NCI-H1694 treated with DMSO at 0.1 percent for 48 hours (cell line): ENCODE measurements at places on chromosomes 6 and 20.

DNA sequence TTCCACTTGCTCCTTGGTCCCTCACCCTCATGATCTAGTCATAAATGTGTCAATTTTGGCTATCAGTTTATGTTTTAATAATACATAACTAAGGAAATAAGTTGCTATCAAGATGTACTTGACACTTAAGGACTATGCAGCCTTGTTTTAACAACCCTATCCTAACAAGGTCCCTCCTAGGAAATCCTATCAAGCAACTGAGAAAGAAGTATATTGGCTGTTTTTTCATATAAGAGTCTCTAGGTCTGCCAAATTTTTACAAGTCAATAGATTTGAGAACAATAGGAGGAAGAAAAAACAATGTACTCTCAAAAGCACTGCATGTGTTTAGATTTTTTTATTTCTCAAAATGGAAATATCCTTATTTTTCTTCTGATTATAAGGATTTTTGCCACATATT is 14.7 kb downstream of the FILIP1 start:
- no peak for DNase-seq

GRCh38 chr6:63940056-63940455 is 304.5 kb downstream of the PHF3 start:
- no peak for DNase-seq

DNA sequence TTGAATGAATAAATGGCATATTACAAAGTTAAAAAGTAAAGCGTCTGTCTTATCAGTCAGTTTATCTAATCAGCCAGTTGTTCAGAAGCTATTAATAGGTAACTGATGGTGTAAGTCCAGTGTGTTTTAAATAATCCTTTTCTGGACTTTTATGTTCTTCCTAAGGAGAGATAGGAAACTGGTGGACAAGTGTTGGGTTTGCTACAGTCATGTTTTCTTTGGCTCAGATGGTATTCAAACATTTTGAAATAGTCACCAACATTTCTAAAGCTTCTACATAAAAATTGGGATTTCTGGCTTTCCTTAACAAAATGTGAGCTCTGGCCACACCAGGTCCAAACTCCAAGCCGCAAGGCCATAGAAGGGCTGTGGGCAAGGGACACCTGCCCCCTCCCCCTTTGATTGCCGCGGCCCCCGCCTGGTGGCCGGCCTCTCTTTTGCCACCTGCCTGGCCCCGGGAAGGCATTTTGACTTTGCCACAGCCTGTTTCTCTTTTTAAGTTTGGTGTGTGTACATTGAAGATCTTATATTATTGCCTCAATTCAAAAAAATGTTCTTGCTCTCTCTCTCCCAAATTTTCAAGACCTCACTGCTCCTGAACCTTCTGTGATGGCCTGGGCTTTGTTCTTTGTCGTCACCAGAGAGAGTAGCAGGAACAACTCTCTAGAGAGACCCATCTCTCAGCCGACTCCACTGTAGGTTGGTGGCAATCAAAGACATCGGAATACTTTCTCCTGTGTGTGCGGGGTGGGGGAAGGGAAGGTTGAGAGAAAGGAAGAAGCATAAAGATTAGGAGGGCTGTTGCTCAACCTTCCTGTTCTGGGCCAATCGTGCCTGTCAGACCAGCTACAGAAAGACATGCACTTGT is 84.0 kb upstream of the ZNF217 start:
- no peak for DNase-seq

DNA sequence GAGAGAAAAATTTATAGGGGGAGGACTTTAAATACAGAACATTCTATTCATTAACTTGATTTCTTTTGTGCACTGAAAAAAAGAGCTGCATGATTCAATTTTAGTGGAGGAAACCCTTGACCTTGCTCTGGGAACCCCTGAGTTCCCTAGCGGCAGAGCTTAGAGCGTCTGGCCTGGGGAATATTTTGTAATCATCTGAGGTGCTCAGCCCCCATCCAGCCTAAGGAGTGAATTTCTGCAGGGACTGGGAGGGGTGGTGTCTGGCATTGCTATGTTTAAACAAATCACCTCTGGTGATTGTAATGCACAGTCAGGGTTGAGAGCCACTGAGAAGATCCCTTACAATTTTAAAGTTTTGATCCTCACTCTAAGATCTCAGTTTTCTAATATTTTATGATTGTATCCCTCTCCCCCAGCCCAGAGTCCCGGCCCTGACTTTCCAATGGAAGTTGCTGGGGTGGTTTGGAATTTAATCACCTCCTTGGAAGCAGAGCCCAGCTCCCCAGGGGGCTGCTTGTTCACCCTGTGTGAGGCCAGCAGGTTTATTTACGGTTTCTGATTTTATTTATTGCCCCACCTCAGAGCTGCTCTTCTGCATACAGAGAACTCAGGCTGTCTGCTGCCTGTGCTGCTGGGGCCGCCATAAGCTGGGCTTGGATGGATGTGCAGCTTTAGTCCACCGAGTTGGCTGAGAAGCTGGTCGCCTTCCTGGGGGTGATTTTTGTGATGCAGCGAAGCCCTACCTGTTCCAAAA is 263.1 kb downstream of the LRFN2 start:
- DNase-seq = no peak

DNA sequence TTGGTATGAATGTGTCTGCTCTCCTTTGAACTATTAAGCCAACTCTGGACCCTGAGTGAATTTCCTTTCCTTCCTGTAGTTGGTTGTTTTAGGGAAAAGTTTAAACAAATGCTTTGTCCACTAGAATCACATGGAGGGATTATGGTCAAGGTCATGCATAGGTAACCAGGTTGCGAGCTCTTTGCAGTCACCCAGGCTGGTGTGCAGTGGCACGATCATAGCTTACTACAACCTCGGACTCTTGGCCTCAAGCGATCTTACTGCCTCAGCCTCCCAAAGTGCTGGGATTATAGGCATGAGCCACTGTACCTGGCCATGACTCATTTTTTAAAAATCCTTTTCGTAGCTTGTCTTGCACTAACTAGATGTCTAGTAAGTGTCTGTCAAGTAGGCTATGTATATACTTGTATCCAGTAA is 88.0 kb upstream of the SOX4 start:
- DNase-seq = no peak

GRCh38 chr6:131368198-131368911 is 204.7 kb upstream of the ARG1 start:
- DNase-seq = no peak

GRCh38 chr20:22339946-22340345 is 244.4 kb downstream of the FOXA2 start:
- no peak for DNase-seq

DNA sequence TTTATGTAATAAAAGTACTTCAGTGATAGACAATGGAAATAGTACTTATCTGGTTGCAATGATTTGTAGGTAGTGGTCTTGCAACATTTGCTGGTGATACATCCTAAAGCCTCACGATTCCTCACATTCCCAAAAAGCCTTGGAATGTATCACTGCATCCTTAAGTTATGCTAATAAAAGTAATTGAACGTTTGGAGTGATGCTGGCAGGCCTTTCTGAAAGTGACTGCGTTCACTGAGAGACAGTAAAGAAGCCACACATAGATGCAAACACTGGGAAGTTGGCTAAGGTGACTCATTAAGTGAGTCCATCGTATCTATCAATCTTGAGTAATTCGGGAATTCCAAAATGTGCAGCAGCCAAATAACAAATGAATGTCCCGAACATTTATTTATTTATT is 444.1 kb upstream of the SOX4 start:
- DNase-seq = no peak

GRCh38 chr6:15921243-15921642 is 207.6 kb upstream of the MYLIP start:
- no peak for DNase-seq

GRCh38 chr6:167314180-167314821 is 10.6 kb upstream of the TTLL2 start:
- DNase-seq = no peak

GRCh38 chr20:44028868-44029847 is 114.5 kb downstream of the TOX2 start:
- no peak for DNase-seq

DNA sequence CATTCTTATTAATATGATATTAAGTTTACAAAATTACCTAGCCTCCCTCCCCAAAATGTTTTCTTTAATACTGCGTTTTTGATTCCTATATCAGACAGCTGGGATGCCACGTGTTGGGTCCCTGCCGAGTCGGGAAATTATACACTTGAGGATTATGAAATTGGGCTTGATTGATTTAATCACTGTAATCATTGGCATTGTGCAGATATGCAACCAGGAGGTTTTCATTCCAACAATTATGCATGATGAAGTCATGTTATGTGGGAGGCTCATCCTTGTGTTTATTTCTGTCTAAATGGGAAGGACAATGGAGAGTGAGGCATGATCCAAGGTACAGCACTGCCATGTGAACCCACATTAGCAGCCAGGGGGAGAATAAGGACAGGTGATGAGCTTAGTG is 30.6 kb upstream of the RIPOR2 start:
- DNase-seq = no peak

- DNase-seq = no peak
Measured at GRCh38 chr6:56334937-56335336, 87.6 kb upstream of the COL21A1 start.

DNA sequence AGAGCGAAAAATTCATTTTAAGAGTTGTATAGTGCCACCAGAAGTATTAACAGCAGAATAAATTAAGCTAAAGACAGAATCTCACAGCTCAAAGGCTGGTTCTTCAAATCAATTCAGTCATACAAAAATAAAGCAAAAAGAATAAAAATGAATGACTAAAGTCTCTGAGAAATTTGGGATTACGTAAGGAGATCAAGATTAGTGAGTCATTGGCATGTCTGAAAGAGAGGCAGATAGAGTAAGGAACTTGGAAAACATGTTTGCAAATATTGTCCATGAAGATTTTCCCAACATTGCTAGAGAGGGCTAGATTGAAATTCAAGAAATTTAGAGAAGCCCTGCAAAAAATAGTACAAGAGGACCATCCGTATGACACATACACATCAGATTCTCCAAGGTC is 1413.9 kb upstream of the ADGRB3 start:
- DNase-seq = no peak

- DNase-seq = no peak
Measured at GRCh38 chr6:42429836-42430235, 21.9 kb downstream of the TRERF1 start.

DNA sequence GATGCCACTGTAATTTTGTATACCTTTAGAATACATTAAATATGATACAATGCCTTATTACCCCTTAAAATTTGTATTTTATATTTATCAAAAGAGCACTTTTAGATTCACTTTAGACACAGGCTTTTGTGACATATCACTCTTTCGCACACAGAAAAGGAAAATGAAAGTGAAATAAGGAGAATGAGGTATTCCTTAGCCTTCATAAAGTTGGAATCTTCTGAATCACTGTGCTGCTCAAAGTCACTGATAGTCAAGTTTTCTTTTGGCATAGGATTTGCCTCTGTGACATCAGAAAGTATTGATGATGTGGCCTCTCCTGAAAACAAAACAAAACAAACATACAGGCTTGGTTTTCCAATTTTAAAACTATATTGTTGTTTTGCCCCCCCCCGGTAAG is 1097.1 kb downstream of the KIF16B start:
- DNase-seq = no peak

- DNase-seq = no peak
Measured at GRCh38 chr6:10550764-10551163, 29.6 kb downstream of the GCNT2 start.

DNA sequence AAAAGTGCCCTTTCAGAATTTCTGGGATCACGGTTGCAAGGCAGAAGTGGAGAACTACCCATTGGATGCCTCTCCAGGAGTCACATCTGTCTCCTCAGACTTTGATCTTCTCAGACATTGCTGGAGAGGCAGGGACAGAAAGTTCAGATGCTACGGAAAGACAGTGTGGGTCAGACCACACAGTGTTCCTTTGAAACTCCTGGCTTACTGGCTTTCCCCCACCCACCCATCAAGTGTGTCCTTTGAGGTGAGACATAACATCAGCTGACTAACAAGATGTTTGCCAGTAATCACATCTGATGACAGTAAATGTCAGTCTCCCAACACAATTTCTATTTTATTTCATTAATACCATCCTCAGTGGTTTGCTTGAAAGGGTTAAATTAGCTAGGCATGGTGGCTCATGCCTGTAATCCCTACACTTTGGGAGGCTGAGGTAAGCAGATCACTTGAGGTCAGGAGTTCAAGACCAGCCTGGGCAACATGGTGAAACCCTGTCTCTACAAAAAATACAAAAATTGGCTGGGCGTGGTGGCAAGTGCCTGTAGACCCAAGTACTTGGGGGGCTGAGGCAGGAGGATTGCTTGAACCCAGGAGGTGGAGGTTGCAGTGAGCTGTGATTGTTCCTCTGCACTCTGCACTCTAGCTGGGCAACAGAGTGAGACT is 67.2 kb upstream of the SNX9 start:
- DNase-seq = no peak

DNA sequence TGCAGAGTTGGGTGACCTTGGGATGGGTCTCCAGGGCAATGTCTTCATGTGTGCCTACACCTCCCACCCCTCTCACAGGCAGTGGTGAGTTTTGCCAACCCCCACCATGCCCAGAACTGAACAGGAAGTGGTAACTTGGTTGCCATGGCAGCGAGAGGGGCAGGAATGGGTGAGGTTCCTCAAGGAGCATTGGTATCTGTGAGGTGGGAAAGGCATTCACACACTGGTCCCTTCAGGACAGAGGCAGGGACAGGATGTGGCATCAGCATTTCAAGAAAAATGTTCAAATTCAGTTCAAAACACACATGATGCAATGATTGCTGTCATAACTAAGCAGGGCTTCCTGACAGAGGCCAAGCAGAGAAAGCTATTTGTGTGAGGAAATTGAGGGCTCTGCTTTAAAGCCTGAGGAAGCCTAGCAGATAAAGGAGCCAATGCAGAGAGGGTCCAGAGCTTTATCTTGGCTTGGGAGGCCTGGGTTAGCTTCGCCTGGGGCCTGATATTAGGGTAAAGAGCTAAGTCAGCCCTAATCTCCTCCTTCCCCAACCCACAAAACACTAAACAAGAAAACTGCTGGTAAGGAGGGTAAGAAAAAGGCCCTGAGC is 551 bp downstream of the TREML2 start:
- peak; percentile 1 for DNase-seq

DNA sequence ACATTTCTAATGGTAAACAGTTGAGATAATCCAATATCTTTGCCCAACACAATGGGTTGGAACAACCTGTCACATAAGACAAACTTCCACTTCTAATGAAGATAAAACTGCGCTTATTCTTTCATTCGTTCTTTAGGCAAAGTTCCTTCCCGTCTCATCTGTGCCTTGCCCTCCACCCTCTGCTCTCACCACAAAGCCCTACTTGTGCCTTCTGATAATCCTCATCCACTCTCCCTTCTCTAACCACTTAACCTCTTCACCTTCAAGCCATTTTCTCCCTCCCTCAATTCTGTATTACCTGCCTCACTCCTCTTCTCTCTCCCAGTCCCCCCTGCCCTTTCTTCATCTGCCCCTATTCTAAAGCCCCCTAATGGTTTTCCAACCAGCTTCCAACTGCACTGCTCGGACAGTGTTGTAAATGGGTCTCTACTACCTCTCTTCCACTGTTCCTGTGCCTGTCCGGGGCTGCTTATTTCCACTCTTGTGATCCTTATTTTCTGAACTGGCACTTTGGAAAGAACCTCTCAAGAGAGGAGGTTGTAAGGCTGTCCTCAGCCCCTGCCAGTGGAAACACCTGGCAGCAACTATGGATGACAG is 62.9 kb upstream of the MYB start:
- no peak for DNase-seq

DNA sequence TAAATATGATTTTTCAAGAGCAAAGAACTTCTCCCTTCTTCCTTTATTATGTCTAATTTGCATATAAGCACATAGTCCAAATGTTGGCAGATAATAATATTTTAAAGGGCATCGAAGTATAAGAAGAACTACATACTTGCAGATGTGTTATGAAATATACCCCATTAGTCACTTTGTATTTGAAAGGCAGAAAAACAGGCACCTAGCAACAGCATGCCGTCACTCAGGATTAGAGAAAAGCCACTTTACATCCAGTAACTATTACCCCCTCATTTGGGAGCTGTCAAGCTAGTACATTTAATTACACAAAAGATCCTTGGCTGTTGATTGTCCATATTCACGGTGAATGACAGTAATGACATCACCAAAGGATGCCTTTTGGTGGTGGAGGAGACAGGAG is 99.3 kb upstream of the ARMC2 start:
- no peak for DNase-seq
